GM12892 (cell line): ENCODE measurements at places on chromosomes 4 and X.

- no peak for DNase-seq
These were observed 18.2 kb upstream of the COX7B2 start for GRCh38 chr4:46927201-46927600.

DNA sequence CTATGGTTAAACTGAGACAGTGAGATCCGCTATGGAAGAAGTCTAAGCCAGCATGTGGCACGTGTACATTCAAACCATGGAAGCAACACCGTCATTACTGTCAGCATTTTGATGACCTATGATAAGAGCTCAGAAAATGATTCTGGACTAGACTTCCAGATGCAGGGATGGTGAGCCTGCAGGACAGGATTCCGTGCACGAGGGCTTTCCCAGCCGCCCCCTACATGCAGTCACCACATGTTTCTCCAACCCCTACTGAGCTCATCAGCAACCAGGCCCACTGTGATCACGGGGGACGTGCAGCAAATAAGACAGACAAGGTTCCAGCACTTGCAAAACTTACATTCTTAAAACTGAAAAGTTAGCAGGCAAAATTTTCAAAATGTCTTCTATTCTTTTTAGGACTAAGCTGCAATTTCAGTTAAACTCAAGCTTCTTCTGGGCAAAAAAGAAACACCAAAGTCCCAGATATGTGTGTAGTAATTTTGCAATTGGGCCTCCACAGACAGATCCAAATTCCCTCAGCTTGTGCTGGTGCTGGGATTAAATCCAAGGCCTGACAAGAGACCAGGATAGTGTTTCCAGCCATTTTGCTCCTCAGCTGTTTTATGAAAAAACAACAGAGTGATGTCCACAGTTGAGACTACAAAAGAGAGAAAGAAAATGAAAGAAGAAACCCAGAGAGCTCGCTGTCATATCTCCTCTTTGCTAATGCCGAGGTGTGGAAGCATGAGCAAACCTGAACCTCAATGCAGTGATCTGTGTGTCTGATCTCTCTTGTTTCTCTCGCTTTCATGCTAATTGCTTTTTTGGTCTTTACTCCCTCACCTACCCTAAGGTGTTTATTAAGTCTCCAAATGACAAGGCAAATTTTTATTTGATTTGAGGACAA is 118.2 kb downstream of the AFAP1 start:
- no peak for DNase-seq

- no peak for DNase-seq
These were observed 91.8 kb downstream of the MAB21L2 start for GRCh38 chr4:150673793-150674192.

- DNase-seq = no peak
These were observed 750.1 kb upstream of the ADGRL3 start for GRCh38 chr4:60450054-60450453.

GRCh38 chr4:138540056-138540800 is 298.1 kb upstream of the SLC7A11 start:
- DNase-seq = no peak

DNA sequence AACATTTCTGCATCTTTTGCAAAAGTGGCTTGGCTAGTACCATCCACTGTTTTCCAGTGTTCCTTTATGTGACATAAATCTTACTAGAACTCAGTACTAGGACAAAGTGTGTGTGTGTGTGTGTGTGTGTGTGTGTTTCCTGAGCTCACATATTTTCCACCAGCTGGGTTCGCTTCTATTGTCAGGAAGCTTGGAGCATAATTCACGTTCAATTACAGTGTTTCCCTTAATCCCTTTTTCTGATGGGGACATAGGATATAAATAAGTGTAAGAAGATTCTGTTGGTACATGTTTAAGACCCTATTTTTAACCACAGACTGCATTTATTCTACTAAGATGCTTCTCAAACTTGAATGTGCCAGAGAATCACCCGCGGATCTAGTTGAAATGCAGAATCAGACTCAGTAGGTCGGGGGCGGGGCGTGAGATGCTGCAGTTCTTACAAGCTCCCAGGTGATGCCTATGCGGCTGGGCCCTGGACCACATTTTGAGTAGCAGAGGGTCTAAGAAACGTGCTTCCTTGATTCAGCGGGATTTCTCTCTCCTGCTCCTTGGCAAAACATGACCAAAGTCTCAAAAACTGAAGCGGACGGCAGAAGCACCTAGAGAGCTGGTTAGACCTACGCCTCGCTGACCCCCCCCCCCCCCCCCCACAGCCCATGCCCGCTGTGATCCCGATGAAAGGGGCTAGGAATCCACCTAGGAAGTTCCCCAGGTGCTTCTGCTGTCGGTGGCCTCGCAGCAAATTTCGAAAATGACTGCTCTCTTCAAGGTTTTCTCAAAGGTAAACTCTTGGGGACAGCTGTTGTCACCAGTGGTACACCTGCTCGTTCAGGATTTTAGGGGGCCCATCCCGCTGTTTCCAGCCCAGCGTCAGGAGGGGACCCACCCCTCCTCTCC is 797 bp downstream of the CD99L2 start:
- no peak for DNase-seq

- no peak for DNase-seq
These were observed 23.3 kb upstream of the CHRNA9 start for GRCh38 chr4:40311811-40312346.
